ENCODE measurements at places on chromosomes 7 and 10.

DNA sequence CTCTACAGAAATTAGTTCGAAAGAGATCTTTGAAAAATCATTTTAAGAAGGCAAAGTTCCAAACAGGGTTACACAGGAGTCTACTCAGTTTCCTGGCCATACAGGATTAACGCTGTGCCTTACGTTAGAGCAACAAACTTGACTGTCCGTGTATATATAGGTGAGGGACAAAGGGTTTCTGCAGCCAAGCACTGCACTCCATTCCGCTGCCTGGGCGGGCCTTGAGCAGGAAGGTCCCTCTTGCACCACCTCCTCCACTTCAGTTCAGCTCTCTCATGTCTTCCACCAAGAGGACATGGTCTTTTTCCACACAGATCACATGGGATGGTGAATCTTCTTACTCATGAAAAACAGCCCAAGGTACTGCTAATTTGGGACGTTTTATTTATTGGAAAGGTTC lies 43.2 kb downstream of the MCMBP start:
- DNase-seq, result no peak

- DNase-seq, result no peak
These were observed 253.1 kb downstream of the PRKG1 start for GRCh38 chr10:51327432-51327831.

- peak; percentile 75 for DNase-seq
These were observed 16.5 kb downstream of the AP5Z1 start for GRCh38 chr7:4791738-4792536.

DNA sequence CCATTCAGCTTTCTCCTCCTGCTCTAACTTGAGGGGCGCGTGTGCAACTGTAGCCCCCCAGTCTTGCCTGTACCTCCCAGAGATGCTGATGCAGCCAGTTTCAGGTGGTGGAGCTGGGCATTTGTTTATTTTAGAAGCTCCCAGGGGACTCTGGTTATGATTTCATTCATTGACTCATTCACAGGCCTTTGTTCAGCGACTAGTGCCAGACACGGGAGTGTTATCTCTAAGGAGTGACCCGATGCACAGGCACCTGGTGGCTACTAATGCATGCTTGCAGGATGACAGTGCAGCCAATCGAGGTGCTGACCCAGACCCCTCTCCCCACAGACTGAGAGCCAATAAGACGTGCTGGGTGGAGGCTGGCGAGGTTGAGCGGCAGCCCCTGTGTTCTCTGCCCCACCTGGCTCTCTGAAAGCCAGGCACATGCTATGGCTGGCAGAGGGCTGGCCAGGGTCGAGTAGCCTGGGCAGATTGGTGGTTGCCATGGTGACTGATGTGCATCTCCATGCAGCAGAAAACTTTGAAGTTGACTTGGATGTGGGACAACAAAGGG lies 19.7 kb upstream of the SLC18A2 start:
- DNase-seq, result no peak

DNA sequence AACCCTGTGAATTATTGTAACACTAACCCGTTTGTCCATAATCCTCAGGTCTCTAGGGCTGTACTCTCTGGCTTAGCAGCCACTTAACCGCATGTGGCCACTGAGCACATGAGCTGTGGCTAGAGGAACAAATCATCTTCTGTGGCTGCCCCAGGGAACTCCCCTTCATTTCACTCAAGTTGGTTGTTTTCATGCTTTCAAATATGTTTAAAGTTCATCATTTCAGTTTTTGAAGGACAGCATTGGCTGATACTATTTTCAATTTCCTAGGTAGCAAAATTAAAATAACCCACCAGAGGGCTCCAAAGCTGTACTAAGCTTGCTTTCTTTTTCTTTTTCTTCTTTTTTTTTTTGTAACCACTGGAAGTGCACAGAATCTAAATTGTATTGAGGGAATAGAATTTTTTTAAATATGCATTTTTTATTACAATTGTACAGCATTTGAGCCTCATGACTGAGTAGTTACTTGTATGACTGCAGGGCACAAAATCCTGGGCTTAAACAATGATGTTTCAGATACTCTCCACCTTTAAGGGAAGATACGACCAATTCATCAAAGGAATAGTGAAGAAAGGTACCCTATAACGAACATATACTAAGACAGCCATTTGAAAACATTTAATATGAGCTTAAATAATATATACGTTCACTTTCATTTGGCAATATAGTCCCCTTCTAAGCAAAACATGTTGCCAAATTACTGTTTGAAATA lies 38.6 kb downstream of the MRC1 start:
- DNase-seq, result no peak

GRCh38 chr10:91709394-91709798 lies 76.5 kb upstream of the PPP1R3C start:
- no peak for DNase-seq

DNA sequence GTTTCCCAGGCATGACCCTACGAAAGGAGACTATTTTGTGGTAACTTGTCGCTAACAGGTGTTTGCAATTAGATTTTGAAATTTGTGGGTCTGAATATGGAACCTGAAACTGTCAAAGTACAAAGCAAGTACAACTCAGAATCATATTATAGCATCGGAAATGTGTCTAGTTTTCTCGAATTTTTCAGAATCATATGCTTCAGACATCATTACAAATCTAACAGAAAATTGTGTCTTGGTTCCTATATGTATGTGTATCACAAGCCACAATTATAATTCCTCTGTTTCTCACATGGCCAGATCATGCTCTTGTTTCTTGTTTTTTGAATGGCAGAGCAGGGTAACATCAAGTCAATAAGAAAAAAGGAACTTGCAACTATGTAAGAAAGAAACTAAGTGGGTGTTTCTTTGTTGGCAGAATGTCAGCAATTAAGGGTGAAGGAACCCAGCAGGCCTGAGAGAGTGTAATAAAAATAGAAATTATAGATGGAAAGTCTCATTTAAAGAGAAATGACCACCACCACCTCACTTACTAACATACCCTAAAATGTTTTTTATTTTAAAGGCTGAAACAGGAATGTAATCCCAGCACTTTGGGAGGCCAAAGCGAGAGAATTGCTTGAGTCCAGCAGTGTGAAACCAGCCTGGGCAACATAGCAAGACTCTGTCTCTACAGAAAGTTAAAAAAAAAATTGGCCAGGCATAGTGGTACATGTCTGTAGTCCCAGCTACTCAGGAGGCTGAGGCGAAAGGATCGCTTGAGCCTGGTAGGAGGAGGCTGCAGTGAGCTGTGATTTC lies 51.3 kb downstream of the PRTFDC1 start:
- no peak for DNase-seq

DNA sequence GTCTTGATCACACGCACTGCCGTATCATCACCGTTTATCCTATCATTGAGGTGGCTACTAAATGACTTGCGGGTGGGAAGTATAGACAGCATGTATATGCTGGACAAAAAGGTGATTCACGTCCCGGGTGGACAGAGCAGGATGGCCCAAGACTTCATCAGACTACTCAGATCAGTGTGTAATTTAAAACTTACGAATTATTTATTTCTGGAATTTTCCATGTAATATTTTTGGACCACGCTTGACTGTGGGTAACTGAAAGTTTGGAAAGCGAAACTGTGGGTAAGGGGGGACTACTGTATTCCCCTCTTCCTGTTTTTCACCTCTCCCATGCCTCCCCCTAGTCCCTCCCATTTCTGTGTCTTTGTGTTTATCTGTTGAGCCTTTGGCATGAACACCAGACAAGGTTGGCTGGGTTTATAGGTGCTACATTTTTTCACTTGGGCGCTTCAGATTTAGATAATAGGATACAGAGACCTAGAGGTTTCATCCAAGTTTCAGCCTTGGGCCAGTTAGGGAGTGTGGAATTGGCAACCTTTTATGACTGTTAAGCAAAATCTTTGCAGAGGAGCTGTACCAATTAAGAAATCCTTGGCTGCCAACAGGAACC lies 55.8 kb downstream of the RBM20 start:
- no peak for DNase-seq

DNA sequence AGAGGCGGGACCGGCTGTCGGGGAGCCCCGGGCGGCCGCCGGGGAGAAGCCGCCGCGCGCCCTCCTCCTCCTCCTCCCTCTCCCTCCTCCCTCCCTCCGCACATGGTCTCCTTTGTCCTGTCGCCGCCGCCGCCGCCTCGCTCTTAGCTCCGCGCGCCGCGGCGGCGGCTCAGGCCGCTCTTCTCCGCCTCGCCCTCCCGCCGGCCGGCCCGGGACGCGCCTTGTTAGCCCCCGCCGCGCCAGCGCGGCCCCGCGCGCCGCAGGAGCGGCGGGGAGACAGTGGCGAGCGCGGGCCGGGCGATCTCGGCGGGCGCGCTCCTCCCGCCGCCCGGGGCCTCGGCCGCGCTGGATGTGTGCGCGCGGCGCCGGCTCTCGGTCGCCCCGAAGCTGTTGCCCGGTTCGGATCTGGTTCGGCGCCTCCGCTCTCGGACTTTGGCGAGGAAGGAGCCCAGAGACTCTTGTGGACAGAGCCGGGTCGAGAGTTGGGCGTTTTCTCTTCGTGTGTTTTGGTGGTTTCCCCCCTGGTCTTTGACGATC lies 437.4 kb upstream of the GALNT17 start:
- DNase-seq, result no peak

- no peak for DNase-seq
These were observed 300.9 kb upstream of the C7orf33 start for GRCh38 chr7:148289630-148290029.

DNA sequence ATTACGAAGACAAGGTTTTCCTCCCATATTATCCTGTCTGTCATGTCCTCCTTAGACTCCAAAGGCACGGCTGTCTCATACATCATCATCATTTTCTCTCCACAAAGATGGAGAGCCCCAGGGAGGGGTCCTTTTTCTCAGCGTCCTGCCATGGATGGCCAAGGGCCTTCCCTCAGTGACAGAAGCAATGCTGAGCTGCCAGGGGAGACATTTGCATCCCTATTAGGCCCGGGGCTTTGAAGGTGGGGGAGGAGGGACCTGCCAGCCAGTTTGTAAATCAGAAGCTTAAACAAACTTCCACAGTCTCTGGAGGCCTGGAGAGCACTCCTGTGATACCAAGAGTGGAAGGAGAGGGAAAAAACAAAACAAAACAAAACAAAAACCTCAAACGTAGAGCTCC lies 112.4 kb upstream of the ADO start:
- no peak for DNase-seq

- no peak for DNase-seq
These were observed 73.2 kb downstream of the PPP1R9A start for GRCh38 chr7:94980418-94981142.

DNA sequence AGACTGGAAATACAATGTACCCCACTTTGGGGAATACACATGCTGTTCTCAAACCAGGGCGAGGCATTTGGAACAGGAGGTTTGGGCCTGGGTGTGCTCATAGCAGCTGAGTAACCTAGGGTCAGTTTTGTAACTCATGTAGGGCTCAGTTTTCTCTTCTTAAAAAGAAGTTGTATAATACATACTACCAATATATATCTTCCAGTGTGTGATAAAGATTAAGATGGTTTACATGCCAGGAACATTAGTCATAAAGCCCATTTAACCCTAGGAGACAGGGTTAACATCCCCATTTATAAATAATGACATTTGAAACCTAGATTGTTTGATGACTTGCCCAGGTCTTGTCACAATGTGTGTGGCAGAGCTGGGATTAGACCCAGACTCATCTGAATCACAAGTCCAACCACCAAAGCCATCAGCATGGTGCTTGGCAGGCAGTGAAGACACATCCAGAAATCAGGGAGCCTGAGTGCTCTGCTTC lies 6.0 kb downstream of the AKR1B10 start:
- no peak for DNase-seq

GRCh38 chr7:51224811-51225595 lies 91.6 kb downstream of the COBL start:
- no peak for DNase-seq

DNA sequence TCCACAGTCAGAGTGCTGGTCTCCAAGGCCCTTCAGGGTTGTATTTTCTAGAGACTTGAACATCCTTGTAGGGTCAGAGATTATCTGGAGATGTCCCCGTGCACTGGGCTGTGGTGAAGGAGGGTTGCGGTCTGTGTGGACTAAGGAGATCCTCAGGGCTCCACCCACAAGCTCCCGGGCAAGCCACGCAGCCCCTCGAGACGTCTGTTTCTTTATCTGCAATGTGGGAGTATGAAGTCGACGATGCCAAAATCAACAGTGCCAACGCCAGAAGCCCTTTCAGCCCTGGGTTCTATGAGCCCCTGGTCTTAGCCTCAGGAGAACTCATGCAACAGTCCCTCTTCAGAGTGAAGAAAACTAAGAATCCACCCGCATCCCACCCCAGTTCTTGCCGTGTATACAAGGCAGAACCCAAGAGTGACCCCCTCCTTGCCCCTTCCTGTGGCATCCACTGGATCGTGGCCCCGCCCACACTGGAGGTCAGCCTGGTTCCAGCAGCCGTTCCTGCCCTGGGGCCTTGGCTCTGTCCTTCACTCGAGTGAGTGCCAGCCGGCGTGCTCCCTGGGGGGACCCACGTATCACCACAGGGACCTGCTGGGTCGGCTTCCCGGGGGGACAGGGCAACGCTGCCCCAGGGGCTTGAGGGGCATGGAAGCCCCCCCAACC lies 6.0 kb upstream of the SHH start:
- DNase-seq, result no peak

DNA sequence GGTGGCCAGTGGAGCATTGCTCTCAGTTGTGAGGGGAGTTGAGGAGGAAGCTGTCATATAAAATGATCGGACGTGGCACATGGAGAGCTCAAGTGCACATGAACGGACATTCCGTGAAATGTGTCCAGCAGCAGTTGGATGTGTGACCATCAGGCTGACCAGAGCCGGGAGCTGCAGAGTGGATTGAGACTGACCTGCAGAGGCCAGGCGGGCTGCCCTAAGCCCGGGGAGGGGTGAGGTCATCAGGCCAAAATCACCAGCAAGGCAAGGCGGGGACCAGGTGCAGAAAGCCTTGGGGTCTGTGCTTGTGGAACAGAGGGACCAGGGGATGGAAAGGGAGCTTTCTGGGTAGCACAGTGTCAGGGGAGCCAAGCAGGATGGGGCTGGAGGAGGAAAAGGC lies 279.5 kb downstream of the CELF2 start:
- DNase-seq, result no peak

DNA sequence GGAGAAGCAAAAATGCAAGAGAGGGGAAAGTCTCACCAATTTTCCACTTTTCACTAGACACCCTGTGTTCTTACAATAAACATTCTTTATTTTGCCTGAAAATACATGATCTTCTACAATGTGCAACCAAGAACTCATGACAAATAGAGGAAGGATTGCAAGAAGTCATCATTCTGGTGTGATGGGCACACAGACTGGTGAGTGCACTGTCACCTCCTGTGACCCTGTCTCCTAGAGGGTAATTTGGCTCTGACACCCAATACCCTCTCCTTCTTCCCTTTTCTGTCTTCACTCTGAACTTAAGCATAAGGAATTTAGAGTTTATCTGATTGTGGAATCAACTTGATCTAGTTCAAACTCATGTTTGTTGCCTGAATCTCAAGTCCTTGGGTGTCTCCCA lies 153.7 kb downstream of the SH2D4B start:
- DNase-seq, result no peak

- DNase-seq, result no peak
These were observed 132.5 kb downstream of the NOC3L start for GRCh38 chr10:94230134-94230785.

All from stimulated activated CD8-positive, alpha-beta memory T cell treated with anti-CD3 and anti-CD28 coated beads, Interleukin-4, amount 100 ng/mL, for 24 hours (primary cell).